ENCODE measurements at places on chromosomes 16 and 17. TPM values are rescaled to one million over a fixed set of nuclear protein-coding genes. Genes with fewer than 3 reads are reported as not detected.

The CTRB1 gene
- not detected for total RNA-seq

- no peak for DNase-seq
Observed at GRCh38 chr17:58580671-58581070, 66.2 kb upstream of the MTMR4 start.

The CCDC40 gene
- not detected for total RNA-seq

- DNase-seq = no peak
Observed at GRCh38 chr16:49834531-49835151, 21.3 kb downstream of the ZNF423 start.

The C16orf95 gene
- total RNA-seq = 7.3 TPM

DNA sequence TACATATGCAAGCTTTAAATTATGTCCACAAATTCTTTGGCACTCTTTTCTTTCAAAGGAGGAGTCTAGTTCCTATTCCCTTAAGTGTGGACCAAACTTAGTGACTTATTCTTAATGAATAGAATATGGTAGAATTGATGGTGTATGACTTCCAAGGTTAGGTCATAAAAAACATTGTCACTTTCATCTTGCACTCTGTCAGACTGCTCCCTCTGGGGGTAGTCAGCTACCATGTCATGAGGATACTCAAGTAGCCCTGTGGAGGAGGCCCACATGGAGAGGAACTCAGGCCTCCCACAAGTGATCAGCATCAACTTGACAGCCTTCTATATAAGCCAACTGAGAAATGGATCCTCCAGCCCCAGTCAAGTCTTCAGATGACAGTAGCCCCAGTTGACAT is 58.0 kb upstream of the SCNN1B start:
- no peak for DNase-seq

- DNase-seq = no peak
Observed at GRCh38 chr16:25546791-25547190, 145.0 kb upstream of the HS3ST4 start.

The IRX6 gene
- not detected for total RNA-seq

DNA sequence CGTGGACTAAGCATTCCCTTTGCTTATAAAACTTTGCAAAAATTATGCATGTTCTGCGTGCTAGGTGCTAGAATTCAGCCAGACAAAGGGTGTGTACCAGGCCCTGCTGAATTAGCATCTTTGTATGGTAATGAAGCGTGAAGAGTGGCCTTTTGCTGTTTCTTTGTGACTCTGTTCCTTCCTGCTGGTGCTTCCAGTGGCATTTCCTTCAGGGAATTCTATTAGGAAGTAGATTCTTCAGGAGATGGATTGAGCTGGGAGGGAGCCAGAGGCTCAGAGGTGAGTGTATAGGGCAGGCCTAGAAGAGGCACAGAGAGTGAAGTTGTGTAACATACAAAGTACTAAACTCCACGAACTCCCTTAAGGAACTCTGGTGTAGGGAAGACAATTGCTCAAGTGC is 73.9 kb upstream of the ASIC2 start:
- no peak for DNase-seq

DNA sequence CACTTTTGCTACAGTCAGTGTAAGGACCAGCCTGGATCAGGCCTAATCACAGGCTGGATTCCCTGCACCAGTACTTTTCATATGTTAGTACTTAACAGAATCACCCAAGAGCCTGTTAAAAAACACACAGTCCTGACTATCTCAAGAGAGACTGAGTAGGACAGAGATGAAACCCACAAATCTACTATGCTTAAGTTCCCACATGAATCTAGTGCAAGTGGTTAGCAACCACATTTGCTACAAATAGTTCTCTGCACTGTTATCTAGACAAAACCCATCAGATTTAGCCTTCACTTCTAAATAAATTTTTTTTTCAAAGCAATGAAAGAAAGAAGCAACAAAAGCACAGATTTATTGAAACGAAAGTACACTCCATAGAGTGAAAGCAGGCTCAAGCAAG is 38.9 kb downstream of the SSH2 start:
- DNase-seq = no peak

The KRT40 gene
- total RNA-seq = not detected

The ACE gene
- 4.1 TPM for total RNA-seq

DNA sequence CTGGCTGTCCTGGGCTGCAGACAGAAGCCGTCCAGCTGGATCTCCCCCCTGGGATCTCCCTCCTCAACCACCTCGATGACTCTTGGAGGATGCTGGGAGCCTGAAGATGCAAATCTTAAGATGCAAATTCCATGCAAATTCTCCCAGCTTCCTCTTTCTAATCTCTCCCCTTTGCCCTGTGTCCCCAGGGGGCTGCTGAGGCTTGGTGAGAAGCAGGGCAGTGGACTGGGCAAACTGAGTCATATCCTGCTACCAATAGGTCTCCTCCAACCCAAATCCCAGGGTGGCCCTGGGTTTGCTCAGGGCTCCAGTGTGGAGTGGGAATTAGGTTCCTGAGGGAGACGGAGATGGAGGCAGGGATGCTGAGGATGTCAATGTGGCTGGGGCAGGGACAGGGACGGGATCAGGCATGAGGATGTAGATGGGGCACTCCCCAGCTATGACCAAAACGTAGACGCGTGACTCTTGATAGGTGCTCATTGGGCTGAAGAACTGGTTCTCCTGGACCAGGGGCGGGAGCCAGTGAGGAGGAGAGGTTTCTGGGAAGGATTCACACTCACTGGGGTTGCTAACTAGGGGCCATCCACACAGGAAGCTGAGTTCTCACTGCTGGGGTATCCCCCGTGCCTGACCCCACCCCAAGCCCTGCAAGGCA is 3.6 kb upstream of the ALOX12B start:
- DNase-seq = no peak

The UBFD1 gene
- total RNA-seq = 39.5 TPM

- DNase-seq = no peak
Observed at GRCh38 chr16:565419-566330, 1.1 kb upstream of the NHLRC4 start.

- DNase-seq = no peak
Observed at GRCh38 chr16:55001931-55002330, 71.3 kb downstream of the IRX5 start.

DNA sequence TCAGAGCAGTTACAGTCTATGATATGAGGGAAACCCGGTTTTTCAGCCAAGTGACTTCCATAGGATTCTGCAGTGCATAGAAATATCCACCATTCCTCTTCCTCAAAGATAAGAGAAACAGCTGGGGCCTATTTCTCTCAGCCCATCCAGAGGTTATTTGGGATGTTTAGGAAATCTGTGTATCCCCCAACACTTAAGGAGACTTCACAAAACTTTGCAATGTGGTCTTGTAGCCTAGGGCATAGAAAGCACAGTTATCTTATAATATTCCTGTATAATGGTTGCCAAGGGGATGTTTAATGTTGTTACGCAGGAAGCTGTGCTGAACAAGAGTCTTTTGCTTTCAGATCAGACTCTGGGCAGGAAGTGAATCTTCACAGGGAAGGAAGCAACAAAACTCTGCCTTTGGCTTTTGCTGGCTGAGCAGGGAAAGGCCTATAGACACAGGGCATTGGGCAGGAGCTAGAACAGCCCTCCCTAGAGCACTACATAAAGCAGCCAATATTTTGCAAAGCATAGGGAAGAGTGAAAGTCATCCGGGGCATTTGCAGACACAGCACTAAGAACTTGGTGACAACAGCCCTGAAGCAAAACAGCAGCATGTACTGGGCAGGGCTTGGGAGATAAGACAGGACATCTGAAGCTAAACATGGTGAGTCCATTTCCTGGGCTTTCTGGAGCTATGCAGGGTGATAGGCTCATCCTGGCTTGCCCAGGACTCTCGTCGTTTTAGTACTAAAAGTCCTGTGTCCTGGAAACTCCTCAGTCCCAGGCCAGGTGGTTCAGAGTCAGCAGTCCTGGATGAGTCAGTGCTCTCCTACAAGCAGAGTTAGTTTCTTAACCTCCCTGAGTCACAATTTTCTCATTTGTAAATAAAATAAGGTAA is 18.7 kb upstream of the BEAN1 start:
- peak; percentile 56 for DNase-seq

GRCh38 chr16:64982581-64982980 is 139.3 kb downstream of the CDH11 start:
- no peak for DNase-seq

GRCh38 chr16:48812856-48813255 is 202.9 kb upstream of the N4BP1 start:
- no peak for DNase-seq

- no peak for DNase-seq
Observed at GRCh38 chr17:80918731-80919130, 72.9 kb upstream of the CHMP6 start.

- DNase-seq = no peak
Observed at GRCh38 chr17:12047681-12048376, 27.2 kb downstream of the MAP2K4 start.

The GJC1 gene
- 1.1 TPM for total RNA-seq

DNA sequence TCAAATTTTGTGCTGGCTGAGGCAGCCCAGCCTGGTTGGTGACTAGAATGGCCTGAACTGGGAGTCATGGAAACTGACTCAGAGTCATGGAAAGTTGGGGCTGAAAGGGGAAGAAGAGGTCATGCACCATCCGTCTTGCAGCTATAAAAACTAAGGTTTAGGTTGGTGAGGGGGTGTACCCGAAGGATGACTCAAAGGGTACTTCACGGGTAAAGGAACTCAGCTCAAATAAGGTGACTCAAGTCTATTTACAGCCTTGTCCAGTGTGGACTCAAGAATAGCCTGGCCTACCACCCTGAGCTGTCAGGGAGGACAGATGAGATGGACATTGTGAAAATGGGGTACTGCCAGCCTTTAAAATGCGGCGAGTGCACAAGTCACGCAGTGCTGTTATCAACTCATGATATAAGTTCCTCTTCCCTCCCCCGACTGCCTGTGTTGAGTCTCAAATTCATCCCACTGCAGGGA is 18.6 kb downstream of the CD300LB start:
- DNase-seq = no peak

DNA sequence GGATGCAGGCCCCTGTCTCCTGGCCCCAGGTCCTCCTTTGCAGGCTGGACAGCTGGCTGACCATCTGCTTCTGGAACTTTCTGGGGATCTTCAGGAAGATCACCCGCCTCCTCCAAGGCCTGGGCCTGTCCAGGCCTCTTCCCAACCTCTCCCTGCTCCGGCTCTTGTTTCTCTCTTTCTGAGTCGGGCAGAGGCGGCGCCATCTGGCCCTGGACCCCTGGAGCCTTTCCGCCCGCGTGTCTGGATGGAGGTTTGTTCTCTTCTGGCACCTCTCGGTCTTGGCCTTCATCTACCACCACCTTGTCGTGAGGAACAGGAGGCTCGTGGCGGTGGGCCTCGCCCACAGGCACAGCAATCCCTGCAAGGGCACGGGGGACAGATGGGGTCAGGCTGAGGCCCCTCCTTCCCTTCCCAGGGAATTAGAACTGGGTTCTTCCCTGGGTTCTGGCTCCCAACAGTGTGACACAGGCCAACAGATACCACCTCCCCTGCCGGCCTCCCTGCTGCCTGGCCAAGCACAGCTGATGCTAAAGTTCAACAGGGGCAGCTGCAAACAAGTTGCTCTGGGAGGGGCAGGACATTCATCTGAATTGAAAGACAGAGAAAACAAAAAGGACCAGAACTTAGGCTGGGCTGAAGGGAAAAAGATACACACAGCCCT is 13.3 kb downstream of the NDUFAF8 start:
- DNase-seq = no peak

- DNase-seq = no peak
Observed at GRCh38 chr17:4120332-4120731, 22.5 kb downstream of the ZZEF1 start.

DNA sequence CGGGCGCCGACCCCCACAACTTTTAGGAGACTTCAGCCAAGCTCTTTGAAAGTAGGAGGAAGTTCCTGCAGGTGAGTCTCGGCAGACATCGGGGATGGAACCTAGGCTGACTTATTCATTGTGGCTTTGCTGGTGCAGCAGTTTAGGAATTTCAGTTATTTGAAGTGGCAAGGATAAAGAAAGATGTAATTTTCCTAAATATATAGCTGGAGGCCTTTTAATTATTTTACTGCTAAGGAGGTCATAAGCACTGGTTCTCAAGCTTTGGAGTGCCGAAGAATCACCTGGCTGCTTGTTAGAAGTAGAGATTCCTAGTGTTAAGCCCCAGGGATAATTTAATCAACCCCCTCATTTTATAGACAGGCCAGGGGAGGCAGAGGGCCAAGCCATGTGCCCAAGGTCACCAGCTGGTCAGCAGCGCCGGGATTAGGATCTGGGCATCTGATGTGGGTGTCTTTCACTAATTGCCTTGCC is 28.9 kb upstream of the BCAR1 start:
- no peak for DNase-seq

The SLC47A1 gene
- total RNA-seq = not detected

GRCh38 chr16:81634380-81635062 is 144.6 kb upstream of the PLCG2 start:
- no peak for DNase-seq

DNA sequence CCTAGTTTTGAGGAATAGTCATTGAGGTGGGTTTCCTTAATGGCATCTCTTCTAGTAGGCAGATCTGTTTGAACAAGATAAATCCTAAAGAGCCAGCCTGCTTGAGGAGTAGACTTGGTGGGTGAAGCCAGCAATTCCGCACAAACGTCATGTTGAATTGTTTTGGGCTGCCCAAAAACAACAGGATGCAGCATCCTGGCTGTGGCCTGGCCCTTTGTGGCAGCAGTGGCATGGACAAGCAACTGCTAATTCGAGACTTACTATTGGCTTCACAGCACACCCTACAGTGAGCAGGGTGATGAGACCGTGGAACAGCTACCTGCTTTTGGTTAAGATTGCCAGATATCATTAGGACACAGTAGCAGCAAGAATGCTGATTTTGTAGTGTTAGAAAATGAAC is 9.3 kb upstream of the VPS4A start:
- no peak for DNase-seq

DNA sequence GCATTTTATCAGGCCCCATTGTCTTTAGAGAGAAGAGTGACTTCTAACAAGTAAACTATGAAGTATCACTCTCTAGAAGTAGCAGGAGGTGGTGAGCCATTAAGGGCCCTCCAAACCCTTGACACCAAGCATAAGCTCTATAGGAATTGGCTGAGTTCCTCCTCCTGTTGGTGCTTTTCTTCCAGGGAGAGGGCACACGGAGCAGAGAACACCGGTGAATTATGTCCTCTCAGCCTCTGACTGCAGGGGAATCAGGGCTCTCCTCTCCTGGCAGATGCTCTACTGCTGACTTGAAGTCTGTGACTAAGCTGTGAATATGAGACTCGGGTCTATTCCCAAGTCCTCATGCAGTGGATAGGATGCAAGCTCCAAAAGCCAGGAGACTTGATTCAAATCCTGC is 32.3 kb downstream of the CHD9 start:
- no peak for DNase-seq

- DNase-seq = no peak
Observed at GRCh38 chr17:41734949-41735313, 488 bp upstream of the HAP1 start.

GRCh38 chr16:86772671-86773353 is 194.5 kb downstream of the FOXL1 start:
- no peak for DNase-seq

DNA sequence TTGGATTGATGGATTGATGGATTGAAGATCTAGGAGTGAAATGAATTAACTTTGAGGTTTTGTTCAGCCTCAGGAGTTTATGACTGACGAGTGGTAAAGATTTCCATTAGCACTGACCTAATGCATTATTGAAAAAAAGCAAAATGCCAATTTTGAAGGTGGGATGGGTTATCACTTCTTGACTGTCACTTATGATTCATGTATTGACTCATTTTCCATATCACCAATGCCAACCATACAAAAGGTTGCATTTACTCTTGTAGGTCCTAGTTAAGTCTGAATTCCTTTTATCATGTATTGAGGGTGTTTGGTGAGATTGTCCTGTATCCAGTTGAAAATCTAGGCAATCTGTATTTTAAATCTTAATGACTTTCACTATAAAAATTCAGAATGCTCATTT is 57.6 kb downstream of the KNOP1 start:
- no peak for DNase-seq
